Activated CD4-positive, alpha-beta T cell treated with anti-CD3 and anti-CD28 coated beads, Interleukin-2, amount 50 U/mL, for 1 hour (primary cell): ENCODE measurements at places on chromosomes 1 and 21.

GRCh38 chr1:68815632-68816031 is 318.8 kb upstream of the DEPDC1 start:
- no peak for DNase-seq

GRCh38 chr1:230930986-230931385 is 47.7 kb downstream of the TTC13 start:
- DNase-seq: no peak

DNA sequence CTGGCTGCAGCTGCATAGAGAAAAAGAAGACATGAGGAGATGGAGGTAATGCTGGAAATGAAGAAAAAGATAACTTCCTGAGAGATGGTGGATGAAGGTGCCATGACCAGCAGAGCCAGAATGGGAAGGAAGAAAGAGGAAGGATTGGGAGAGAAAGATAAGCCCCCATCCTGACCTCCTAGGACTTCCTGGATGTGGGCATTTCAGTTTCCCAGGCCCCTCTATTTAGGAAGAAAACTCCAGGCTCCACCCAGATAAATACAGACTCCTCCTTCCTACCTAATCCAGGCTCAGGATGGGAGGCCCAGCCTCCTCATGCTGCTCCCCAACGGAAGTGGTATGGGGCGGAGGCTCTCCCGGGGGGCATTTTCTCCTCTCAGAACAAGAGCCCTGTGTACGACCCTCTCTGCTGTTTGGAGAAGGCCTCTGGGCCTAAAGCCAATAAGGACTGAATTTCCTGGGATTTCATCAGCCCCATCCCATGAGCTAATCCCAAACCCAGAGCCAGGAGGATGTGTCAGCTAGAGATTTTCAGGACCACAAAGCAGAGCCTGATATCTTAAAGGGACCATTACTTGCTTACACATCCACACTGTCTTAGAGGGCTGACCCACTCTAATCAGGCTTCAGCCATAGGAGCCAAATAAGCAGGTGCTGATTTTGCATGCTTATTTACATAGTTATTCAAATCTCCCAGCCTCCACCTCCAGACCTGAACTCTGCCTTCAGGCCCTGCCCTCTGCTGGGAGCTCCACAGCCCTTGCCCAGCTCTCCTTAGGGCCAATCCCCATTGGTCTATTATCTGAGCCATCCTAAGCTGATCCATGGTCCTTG is 5.1 kb upstream of the ARHGEF2 start:
- no peak for DNase-seq

DNA sequence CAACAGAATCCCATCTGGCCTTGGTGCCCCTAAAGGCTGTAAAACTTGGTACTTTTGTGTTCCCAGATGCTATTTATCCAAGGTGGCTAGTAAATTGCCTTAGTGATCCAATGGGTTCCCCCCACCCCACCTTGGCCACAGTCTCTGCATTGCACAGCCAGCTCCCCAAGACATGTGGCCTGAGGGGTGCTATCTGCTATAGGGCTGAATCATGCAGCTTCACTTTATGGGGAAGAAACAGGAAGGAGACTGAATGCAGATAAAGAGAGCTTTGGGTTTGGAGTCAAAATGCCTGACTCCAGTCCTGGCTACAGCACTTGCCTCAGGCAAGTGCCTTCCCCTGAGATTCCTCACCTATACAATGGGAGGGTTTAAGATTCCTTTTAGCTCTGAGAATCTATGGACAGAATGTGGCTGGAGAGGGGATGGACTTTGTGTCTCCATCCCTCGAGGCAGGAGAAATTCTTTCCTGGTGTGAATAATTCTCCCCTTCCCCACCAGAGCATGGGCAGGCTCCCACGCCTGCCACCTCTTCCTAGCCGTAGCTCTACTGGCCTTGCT is 6.5 kb downstream of the RHEX start:
- DNase-seq: no peak

DNA sequence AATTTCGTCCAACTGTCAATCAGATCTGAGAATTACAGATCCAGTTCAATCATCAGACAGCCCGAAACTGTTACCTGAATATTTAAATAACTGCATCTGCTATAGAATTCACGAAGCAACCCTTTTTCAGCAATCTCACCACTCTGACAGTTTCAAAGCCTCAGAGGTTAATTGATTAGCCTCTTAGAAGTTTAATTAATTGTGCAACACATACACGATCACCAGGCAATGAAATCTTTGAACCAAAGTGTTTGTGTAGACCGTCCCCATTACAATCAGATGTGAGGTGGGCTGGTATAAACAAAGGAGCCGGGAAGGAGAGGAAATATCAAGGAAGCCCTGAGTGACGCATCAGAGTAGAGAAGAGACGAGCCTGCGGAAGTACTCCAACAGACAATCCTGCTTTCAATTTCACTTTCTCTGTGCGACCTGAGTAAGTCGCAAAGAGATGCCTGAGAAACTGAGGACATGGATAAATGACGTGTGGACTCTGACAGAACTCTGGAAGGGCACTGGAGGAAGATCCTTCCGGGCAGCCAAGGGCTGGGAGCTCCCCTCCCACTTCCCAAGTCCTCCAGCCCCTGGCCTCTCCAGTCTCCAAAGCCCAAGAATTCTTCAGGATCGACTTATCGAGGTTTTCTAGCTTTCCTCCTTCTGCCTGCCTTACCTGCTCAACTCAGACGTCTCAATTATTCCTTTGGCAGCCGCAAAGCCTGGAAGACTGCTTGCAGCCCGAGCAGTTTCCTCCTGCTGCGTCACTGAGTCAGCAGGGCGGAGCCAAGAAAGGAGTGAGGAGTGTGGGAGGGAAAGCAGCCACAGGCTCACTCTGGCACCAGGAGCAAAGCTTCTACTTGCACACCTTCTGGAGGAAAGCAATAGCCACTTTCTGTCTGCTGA is at the start of gene RNASEL:
TSS of gene RNASEL (minus strand) at position 757 of the 897 bp plus-strand sequence. CDS start 2,450 bp downstream, outside the sequence.
- peak; percentile 57 for DNase-seq
